IPS DF 6.9 (cell line): ENCODE measurements at places on chromosomes 16 and 17.
A peak's percentile ranks its signal among the peaks of the same experiment; 100 is the strongest.

GRCh38 chr17:17783825-17784656 lies 52.7 kb downstream of the SREBF1 start:
- DNase-seq: no peak

GRCh38 chr17:44794851-44795413 lies 35.2 kb downstream of the GJC1 start:
- DNase-seq: no peak

DNA sequence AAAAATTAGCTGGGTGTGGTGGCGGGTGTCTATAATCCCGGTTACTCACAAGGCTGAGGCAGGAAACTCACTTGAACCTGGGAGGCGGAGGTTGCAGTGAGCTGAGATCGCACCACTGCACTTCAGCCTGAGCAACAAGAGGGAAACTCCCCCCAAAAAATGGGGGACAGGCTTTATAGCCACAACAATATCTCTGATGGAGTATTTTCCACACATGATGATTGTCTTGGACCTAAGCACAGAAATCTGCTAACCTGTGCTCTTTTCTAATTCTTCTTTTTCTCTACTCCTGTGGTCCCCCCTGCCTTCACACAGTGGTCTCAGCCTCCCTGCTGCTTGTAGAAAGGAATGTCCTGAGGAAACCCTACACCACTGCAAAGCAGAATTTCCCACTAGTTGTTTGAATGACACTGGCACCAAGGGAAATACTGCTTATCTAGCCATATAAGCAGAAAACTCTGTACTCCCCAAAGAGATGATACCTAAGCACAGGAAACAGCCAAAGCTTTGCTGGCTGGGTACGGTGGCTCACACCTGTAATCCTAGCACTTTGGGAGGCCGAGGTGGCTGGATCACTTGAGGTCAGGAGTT lies 117.6 kb downstream of the USP31 start:
- no peak for DNase-seq

DNA sequence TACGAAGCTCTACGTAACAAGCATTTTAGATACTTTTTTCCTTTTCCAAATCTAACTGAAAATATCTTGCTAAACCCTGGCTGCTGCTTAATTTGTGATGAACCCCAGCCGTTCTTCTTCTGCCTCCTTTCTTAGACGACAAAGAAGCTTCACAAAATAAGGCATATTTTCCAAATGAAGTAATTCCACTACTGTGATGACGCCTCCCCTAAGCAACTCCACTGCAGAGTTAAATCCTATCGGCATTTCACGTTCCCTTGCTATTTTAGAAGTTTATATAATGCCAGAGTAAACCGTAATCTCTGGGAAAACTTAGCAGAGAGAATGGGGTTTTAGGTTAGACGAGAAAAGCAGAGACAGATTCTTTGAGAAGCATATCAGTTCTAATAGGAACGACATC lies 683.1 kb upstream of the SALL1 start:
- no peak for DNase-seq

DNA sequence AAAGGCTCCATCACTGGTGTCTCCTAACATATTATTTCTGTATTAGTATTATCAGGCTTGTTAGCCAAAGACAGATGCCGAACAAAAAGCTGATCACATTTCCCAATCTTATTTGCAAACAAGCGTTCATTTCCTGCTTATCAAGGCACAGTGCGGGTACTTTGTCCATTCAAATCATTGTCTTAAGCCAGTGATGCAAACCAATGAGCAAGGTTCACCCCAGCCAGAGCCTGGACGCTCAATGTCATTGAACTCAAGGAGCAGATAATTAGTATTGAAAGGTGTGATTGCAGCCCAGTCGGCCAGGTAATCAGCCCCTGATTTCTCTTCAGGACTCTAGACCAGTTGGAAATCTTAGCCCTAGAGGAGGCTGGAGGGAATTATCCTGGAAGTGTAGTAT lies 20.4 kb upstream of the SOX9 start:
- DNase-seq: no peak

GRCh38 chr17:34580685-34581445 lies 1.5 kb downstream of the TMEM132E start:
- no peak for DNase-seq

GRCh38 chr16:84367750-84368307 lies 509 bp upstream of the ATP2C2 start:
- no peak for DNase-seq

GRCh38 chr17:28875848-28876550 lies 21.2 kb downstream of the ERAL1 start:
- DNase-seq: no peak

GRCh38 chr17:60941028-60941427 lies 263.4 kb downstream of the BCAS3 start:
- DNase-seq: no peak

- no peak for DNase-seq
These were observed 604.0 kb downstream of the HS3ST4 start for GRCh38 chr16:26295625-26296304.

GRCh38 chr16:84606081-84606875 lies 11.6 kb downstream of the COTL1 start:
- no peak for DNase-seq

DNA sequence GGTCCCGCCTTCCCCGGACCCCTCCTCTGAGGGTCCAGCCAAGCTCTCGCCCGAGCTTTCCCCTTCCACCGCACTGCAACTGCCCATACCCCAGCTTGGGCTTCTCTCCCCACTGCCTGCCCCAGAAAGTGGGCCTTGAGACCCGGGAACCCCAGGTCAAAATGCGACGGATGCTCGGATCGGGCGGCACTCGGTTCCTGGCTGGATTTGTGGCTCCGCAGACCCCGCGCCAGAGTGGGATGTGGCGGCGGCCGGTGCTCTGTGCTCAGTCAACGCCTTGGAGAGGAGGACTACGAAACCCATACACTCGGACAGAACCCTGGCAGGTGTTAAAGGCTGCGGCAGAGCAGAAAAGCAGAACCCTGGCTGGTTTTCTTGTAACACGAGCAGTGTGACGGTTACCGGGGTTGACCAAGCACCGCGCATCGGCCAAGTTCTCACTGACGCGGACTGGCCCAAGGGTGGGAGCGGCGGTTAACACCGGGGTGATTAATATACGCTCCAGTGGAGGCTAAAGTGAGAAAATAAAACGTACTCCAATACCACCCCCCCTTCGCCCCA lies 885 bp upstream of the SLFN13 start:
- no peak for DNase-seq

- DNase-seq: no peak
These were observed 1.0 kb upstream of the CPD start for GRCh38 chr17:30377574-30378240.

DNA sequence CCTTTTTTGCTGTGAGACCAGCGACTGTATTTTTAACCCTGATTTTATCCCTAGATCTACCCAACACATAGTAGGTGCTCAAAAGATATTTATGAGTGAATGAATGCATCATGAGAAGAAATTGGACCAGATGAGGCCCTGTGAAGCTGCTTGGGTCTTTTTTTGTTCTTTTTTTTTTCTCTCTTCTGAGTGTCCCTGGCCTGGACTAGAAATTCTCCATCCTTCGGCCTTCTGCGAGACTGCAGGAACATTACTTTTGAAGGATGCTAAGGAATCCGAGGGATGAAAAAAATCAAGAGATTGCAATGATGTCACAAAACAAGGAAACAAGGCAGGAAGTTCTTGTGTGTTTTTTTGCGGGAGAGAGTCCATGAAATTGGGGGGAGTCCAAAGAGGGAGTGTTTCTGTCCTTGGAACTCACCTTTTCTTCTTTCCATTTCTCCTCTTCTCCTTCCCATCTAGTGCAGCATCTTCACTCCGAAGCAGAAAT lies 560 bp upstream of the RUSF1 start:
- DNase-seq: no peak

DNA sequence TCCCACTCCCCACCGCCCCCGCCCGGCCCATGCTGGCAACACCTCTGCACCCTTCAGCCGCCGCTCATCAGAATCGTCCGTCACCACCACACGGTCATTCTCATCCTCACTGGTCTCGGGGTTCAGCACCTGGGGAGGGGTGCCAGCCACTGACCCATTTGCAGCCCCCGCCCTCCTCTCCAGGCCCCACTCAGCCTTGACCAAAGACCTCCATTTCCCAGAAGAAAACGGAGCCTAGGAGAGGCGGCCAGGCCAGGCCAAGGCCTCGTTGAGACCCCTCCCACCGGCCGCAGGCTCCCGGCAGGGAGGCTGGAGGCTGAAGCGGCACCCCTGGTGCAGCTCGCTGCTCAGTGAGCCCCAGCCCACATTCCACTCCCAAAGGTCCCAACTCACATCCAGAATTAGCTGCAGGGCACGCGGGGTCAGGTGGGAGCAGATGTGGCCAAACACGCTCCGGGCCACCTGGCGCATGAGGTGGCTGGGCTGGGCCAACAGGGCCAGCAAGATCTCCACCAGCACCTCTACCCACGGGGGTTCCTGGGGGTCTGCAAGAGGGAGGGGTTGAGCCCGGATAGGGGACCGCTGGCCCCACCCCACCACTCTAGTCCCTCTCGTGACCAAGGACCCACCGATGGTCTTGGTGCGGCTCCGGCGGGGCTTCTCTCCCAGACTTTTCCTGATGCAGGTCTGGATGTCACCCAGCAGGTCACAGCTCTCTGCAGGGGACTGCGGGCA lies 9.8 kb downstream of the MYBBP1A start:
- no peak for DNase-seq

DNA sequence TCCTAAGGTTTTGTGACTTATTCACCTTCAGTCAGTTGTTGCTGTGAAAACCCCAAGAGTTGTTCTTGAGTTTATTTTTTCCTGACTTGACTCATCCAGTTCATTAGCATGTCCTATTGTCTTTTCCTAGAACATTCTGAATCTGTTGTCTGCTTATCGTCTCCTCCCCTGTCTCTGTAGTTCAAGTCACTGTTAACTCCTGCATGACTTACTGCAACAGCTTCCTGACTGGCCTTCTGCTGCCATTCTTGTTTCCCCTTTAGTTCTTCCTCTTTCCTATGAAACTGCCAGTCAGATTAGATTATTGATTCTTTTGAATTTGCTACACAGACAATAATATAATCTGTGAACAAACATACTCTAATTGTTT lies 161.5 kb downstream of the FTO start:
- DNase-seq: peak; percentile 4

- no peak for DNase-seq
These were observed 24.1 kb downstream of the BAHCC1 start for GRCh38 chr17:81419319-81419885.

DNA sequence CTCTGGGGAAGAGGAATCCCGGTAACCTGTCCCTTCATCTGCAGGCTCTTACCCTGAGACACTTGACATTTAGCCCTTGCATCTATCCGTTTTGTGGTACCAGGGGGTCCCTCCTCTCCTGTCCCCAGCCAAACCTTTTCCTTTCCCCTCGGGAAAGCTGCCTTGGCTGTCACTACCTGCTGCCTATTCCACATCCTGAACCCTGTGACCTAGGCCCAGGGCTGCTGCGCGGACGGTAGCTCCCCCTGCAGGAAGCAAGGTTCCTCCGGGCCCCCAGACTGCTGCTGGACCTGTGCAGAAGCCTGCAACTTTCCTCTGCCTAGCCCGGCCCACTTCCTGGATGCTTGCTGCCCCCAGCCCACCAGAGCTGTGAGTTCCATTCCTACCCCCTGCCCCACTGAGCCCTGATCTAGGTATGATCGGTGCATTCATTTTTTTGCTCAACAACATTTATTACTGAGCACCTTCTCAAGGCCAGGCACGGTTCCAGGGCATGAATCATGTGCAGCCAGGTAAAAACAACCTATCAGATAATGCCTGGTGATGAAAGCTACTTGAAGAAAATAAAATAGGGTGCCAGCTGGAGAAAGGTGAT lies 10.5 kb upstream of the ALDOA start:
- no peak for DNase-seq

- DNase-seq: no peak
These were observed 111.7 kb upstream of the COX10 start for GRCh38 chr17:13957636-13958035.

DNA sequence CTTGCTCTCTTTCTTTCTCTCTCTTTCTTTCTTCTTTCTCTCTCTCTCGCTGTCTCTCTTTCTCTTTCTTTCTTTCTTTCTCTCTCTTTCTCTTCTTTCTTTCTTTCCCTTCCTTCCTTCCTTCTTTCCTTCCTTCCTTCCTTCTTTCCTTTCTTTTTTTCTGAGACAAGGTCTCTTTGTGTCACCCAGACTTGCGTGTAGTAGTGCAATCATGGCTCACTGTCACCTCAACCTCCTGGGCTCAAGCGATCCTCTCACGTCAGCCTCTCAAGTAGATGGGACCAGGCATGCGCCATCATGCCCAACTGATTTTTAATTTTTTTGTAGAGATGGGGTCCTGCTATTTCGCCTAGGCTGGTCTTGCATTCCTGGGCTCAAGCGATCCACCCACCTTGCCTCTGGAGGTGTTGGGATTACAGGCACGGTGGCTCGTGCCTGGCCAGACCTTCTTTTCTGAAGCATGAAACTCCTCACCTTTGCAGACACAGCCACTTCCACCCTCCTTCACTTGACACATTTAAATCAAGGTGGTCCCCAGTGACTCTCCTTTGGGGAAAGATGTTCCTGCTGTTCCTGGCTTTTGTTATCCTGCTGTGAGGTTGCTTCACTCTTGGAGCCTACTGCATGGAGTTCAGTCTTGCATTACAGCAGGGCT lies 26.8 kb upstream of the NKD1 start:
- DNase-seq: no peak

DNA sequence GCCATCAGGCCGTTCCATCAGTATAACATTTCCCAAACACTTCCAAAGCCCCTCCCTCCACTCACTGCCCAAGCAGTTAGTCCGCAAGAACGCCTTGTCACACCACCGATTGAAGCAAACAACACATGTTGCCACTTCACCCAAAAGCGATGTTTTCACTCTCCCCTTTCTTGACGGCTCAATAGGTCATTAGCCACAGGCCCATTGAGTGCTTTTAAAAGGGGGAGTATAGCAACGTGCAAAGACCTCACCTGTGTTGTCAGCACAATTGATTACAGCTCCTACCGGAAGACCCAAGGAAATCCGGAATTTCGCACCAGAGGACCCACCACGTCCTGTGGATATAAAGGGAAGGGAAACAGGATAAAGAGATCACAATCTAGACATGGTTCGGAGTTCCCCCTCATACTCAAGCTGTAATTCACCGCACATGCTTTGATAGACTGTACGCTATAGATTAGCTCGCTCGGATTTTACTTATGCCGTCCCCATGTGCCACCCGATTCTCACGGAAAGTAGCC lies 690 bp downstream of the RPL23 start:
- no peak for DNase-seq

GRCh38 chr16:72658888-72659717 lies 388.8 kb downstream of the ZFHX3 start:
- DNase-seq: no peak

DNA sequence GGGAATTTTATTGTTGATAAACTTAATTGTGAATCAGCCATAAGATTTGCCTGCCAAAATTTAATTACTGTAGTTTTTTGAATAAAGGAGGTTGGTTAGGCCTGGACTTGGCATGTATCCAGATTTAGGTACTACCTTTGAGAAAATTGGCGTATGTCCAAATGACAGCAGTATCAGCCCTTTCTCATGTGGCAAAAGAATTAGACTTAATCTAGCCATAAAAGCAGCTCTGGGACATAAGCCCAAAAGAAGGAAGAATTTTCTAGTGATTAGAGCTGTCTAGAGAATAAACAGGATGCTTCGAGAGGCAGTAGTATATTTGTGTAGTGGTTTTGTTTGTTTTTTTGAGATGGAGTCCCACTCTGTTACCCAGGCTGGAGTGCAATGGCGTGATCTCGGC lies 27.7 kb downstream of the PPM1E start:
- DNase-seq: no peak
